ENCODE measurements at places on chromosomes 2 and 18.

DNA sequence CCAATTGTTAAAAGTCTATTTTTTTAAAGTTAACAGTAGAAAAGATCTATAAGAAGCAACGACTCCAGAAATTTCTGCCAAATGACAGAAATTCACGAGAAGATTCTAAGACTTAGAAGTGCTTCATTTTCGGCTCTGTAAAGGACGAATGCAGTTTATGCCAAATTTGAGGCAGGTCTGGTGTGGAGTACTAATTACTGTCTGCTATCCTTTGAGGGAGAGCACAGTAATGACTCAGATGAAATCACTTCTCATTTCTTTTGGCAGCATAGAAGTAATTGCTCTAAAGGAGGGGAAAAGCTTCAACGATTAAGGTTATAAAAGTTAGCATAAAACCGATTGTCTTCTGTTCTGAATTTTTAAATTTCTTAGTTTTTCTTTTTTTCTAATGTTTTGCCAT lies 11.4 kb downstream of the G6PC2 start:
- no peak for DNase-seq

DNA sequence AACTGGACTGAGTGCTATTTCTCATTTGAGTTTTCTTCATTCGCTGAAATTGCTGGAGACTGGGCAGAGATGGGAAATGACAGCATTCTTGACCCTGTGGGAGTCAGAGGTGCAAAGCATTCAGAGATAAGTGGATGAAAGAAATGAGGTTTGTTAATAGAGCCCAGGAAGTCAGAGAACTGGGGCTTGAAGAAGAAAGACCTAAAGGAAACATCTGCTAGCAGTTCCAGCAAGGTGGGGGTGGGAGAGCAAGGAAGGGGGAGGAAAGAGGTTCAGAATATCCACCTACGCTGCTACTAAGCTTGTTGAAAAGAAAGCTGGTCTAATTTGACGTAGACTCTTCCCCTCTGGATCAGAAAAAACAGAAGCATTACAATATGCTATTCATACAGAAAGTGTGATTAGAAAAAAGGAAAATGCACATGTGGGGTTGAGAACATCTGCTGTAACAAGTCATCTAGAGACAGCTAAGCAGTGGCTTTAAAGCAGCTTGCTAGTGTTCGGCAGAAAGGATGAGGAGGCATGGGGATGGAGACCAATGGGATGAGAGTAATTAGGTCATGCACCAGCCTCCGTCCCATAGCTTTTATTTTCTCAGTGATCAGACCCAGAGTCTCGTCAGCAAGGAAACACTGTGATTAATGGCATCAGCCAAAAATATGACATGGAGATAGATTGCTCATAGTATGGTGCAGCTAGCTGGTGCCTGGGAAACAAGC lies 29.7 kb downstream of the NAB1 start:
- peak; percentile 17 for DNase-seq

DNA sequence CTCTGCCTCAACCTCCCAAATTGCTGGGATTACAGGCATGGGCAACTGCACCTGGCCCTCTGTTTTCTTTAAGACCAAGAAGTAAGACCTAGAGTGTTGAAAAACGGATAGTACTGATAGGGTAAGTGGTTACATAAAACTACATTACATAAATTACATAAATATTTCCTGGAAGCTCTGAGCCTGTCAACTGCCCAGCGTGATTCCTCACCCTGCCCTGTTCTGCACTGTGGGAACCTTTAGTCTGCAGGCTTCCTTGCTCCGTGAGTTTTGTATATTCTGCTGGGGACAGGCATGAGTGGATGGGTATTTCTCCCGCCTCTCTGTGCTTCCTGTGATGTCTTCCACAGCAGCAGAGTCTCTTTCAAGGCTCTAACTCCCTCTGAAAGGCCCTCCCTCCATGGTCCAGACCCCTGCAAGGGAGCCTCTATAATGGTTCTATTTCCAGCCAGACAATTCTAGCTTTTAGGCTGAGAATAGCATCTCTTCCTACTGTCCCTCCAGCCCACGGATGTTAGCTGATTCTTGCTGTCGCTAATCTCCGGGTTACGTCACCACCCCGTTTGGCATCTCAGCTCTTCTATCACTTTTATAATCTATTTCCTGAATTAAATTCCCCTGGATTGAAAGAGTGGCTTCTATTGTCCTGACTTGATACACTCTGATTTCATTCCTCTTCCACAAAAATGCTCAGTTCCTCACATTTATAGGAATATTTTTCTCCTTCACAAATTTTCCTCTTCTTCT lies 49.5 kb upstream of the PLEKHM3 start:
- DNase-seq, result no peak

DNA sequence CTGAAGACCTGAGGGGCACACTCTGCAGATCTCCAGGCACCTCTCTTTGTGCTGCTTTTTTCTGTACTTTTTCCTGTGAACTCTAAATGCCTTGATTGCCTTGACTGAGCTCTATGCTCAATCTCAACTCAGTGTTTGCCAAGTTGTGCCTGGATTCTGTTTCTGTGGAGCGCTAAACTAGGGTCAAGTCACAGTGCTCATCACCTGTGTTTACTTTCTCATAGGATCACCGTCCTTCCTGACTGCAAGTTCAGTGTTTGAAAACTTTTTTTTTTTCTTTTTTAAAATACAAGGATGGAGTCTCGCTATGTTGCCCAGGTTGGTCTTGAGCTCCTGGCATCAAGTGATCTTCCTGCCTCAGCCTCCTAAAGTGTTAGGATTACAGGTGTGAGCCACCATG lies 62.6 kb downstream of the AGPS start:
- no peak for DNase-seq

- no peak for DNase-seq
Observed at GRCh38 chr18:5558851-5559250, 15.1 kb upstream of the EPB41L3 start.

DNA sequence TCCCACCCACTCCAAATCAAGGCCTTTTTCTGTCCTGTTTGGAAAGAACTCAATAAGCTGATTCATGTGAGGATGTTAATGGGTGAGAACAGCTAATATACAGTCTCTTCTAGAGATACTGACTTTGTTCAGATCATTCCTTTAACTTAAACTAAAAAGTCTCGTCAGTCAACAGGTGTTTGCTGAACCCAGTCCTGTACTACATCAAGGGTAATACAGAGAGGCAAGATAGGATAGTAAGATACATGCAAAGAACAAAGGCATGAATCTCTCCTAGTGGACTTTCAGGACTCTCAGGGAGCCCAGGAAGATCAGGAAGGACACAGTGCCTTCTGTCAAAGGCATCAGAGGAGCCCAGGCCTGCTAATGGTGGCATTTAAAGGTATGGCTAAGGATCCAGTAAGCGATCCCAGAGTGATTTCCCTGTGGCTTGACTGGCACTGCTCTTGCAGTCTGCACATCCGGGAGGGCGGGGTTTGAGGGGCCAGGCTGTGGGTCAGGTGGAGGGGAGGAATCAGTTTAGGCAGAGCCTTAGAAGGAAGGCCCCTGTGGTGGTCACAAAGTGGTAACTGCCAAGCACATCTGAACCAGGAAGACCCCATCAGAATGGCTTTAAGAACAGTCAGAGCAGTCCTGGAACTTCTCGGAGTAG lies 54.0 kb downstream of the EPAS1 start:
- DNase-seq, result no peak

GRCh38 chr2:39730685-39731302 lies 48.3 kb downstream of the THUMPD2 start:
- DNase-seq, result peak; percentile 22

GRCh38 chr2:218276986-218277755 lies 6.9 kb downstream of the PNKD start:
- no peak for DNase-seq

- DNase-seq, result no peak
Observed at GRCh38 chr2:39720970-39721369, 55.3 kb downstream of the TMEM178A start.

- DNase-seq, result no peak
Observed at GRCh38 chr2:41948397-41948763, 99.4 kb upstream of the PKDCC start.

DNA sequence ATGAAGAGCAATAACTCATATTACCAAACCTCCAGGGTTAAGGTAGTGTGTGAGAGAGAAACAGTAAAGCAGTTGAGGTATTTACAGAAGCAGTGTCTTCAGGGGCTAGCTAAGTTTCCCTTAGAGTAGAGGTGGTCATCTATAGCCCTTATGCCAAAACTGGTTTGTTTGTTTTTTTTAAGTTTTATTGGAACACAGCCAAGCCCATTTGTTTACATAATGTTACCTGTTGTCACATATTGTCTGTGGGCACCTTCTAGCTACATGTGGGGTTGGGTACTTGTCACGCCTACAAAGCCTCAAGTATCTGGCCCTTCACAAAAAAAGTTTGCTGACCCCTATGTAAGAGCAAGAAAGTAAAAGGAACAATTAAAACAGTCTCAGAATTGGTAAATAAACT lies 39.4 kb downstream of the ACTR2 start:
- DNase-seq, result no peak

DNA sequence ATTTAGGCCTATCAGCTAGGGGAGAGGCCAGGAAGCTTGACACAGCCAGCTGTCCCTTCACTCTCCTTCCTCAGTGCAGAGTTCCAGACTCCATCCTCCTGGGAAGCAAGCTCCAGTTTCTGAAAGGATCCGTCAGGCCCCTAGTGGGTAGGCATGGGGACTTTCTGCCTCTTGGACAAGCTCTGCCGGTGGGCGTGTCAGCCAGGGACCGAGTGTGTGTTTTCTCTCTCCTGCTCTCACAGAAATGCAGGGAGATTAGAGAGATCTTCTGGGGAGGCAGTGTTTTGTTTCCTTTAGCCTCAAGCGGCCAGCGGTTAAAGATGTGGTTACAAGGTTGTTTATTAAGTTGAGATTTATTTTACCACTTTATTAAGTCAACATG lies 29.9 kb upstream of the OTOS start:
- no peak for DNase-seq

DNA sequence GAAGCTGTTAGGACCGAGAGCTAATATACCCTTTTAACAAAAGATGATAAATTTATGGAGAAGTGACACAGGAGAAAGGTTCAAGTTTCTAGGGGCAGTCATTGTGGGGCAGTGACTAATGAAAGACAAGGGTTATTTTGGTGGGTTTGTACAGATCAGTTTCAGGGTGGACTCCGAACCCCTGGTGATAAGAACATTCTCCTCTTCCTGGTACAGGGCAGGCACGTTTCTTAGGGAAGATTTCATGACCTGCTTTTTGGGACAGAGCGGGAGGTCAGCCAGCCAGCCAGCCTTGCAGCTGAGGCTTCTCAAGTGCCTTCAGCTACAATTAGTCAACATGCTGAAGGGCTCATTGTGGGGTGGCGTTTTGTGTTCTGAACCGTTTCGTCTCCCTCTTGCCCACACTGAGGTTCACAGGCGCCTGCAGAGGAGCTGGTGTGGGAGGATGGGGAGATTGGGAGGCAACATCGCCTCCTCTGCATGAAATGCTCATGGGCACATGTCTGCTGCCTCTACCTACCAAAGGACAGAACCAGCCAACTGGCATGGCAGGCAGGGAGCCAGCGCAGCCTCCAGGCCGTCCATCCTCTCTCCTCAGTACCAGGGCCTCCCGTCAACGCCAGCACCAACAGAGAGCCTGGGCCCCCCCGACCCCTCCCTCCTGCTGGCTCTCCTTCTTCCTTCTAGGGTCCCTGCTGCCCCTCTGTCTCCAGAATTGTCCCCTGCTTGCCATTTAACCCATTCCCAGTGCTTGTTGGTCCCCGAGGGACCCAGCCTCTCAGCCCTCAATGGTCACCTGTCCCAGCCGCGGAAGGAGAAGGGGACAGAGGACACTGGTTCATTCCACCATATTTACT lies 9.6 kb downstream of the CHMP1B start:
- DNase-seq, result no peak

GRCh38 chr2:241545106-241545505 lies 13.4 kb upstream of the BOK start:
- peak; percentile 88 for DNase-seq

GRCh38 chr2:104118889-104119288 lies 735.0 kb upstream of the POU3F3 start:
- DNase-seq, result no peak

DNA sequence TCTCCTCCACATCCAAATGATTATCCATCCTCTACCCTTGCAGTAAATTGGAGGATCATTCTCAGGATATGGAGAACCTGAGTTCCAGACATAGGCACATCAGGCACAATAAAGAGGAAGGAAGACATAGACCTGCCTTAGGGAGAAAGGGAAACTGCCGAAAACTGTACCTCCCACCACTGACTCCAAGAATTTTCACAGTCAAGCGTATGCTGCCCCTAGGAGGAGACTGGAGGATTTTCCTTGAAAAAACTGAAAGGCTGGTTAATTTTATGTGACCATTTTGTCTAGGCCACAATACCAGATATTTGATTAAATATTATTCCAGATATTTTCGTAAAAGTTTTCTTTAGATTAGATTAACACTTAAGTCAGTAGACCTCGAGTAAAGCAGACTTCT lies 638.5 kb upstream of the PKDCC start:
- no peak for DNase-seq

DNA sequence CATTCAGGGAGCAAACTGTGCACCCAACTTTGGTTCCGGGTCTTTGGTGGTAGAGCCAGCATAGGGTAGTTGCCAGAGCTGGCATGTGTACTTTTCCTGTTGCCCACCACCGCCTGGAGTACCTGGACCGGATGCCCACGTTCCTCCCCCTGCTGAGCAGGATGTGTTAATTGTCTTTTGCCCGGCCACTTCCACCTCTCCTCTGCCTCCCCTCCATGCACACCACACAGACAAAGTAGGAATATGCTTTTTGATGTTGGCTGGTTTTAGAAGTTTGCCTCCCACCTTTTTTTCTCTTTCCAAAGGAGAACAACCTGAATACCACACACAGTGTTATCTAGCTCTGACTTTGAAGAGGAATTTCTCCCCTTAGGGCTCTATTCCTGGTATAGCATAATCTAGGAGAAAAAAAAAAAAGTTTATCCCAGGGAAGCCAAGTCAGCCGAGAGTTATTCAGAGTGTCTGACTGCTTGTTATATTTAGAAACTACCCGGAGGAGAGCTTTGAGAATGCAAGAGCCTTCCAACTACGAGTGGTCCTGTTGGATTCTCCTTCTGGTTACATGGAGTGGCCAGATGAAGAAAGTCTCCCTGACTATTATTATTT lies 111.9 kb downstream of the SETBP1 start:
- peak; percentile 48 for DNase-seq

DNA sequence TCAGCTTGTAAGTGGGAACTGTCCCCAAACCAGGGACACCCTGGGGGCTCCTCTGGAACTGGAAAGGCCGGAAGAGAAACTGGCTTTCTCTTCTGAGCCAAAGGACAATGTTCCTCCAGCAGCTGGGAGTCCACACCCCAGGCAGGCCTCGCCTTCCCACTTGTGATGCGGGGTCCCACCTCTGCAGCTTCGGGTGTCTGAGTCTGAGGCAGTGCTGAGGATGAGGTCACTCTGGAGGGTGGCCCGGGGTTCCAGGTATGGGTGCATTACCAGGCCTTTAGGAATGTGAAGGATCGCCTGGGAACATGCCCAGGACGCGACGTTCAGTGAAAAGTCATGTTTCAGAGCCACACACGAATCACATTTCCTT lies 18.2 kb upstream of the BOK start:
- peak; percentile 19 for DNase-seq

Data from fibroblast of skin of right quadriceps (primary cell).